ENCODE measurements at places on chromosomes 2 and 18.

DNA sequence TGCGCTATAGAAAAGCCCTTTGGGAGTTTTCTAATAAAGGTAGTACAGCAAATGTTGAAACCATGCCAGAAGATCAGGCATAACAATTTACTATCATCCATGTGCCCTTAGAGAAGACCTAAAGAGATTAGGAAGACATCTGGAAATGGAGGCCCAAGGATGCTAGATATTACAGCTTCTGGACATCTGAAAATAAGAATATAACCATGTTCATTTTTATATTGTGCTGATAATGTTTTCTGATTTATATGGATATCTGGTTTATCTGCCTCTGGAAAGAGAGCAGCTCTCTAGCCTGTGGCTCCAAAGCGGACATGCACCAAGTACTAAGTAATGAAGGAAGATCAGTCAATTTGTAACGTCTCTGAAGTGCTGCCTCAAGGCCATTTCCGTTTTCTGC is 478.0 kb upstream of the DDX18 start:
- no peak for DNase-seq

DNA sequence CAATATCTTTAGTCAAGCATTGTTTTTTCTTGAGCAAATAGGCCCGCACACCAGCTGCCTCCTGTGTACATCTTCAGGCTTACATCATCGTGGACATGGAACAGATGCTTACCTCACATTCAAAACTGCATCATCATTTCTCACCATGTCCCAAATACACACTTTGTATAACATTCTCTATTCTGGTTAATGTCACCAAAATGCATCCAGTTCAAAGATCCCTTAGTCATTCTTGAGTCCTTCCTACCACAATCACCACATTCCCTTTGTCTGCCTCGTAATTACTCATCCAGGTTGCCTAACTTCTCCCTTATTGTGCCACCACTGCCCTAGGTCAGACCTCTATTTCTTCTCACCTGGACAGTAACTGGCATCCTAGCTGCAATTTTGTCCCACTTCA is 373.7 kb upstream of the GALNT5 start:
- DNase-seq: no peak

GRCh38 chr2:205193125-205193835 is 489.0 kb upstream of the NRP2 start:
- DNase-seq: no peak

GRCh38 chr2:59277671-59278070 is 1036.5 kb upstream of the FANCL start:
- DNase-seq: no peak

DNA sequence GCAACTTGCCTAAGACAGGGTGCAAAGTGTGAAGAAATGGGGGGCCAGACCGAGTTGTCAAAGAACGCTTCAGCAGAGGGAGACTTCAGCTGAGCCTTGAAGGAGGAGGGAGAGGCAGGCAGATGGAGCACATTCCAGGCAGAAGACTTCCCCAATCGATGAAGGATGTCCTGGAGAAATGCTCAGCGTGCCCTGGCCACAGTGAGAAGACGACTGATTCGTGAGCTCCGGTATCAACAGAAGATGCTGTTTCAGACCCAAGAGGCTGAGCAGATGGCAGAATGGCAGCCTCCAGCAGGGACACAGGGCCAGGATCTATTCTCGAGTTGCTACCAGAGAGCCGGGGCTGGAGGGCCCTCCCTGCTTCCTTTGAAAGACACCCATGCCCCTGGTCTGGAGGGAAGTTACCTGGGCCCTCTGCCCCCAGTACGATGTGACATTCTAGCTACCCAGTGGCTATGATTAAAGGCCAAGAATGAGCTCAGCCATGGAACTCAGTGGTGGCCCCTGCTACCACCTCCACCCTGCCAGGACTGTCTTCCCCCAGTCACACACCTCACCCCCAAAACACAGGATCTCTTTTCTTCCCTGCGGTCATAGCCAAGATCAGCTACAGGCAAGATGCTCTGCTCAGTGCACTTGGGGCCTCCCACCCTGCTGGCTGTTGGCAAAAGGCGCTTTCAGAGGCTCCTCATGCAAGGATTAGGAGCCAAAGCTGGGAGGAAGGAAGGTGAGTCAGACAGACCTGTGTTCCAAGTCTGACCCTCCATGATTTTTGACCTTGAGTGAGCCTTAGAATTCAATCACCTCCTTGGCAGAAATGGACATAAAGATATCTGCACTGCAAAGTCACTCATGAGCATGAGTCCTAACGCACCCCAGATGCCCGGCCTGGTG is 84.3 kb downstream of the TFCP2L1 start:
- no peak for DNase-seq

- DNase-seq: no peak
Observed at GRCh38 chr18:22543769-22544168, 126.1 kb upstream of the CTAGE1 start.

GRCh38 chr18:11511434-11512095 is 97.8 kb upstream of the SLC35G4 start:
- no peak for DNase-seq
